ENCODE measurements at places on chromosomes 6 and 20.

- no peak for DNase-seq
- H3K4me1 ChIP-seq, result no peaks in the 10 kb centered on the region
- H3K4me3 ChIP-seq, result no peak overlapping the region
- H3K27me3 ChIP-seq, result no peaks in the 10 kb centered on the region
- no peak overlapping the region for H3K27ac ChIP-seq
Measured at GRCh38 chr6:10791673-10792072, 44.1 kb downstream of the TMEM14B start.

GRCh38 chr6:19806971-19807396 is 30.2 kb upstream of the ID4 start:
- H3K4me1 ChIP-seq, result peaks cover 21% of the 10 kb centered on the region
- no peak overlapping the region for H3K27ac ChIP-seq
- no peak overlapping the region for H3K4me3 ChIP-seq
- H3K27me3 ChIP-seq, result no peaks in the 10 kb centered on the region
- DNase-seq, result no peak

DNA sequence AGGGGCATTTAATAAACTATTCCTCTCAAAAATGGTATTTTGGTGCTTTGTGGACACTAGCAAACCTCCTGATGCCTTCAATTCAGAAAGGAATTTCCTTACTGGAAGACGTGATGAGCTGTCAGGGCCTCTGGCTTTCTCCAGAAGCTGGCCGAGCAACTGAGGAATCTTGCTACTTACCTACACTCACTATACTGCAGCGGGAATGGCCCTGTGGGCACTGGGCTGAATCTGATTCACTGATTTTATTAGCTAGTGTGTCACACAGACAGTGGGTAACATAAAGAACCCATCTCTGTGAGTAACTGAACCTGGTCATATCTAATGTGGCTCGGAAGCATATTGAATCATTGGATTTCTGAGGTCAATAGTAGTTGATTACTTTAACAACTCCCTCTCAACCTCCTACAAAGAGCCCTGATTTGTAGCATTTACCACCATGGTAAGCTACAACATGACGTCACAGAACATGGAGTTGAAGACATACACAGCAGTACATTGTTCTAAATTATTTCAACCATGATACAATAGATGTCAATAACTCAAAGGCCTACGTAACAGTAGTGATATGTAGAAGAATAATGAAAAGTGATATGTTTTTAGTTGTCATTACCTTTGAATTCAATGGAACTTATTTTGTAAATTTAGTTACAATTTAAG is 232.1 kb downstream of the SYNE1 start:
- no peaks in the 10 kb centered on the region for H3K36me3 ChIP-seq
- H3K4me3 ChIP-seq, result no peak overlapping the region
- no peaks in the 10 kb centered on the region for H3K27me3 ChIP-seq
- H3K4me1 ChIP-seq, result no peaks in the 10 kb centered on the region
- H3K27ac ChIP-seq, result no peak overlapping the region

GRCh38 chr20:49924247-49924646 is 8.9 kb upstream of the SPATA2 start:
- no peaks in the 10 kb centered on the region for H3K36me3 ChIP-seq
- peaks cover 8% of the 10 kb centered on the region for H3K4me1 ChIP-seq
- no peak for DNase-seq

DNA sequence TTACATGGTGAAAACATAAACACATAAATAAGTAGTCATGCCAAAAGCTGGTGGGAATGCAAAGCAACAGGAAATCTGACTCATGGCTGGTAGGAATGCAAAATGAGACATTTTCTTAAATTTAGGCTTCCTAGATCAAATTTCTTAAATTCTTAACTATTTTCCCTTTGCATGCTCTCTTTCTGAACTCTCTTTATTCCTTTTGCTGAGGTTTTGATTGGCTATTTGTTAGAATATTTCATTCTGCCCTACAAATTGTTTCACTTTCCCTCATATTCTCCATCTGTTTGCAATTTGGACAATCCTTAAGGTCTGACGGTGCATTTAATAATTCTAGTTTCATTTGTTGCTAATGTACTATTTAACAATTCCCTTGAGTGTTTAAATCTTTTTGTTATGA is 437.5 kb upstream of the RGS17 start:
- H3K4me3 ChIP-seq, result no peak overlapping the region
- no peak for DNase-seq
- no peaks in the 10 kb centered on the region for H3K36me3 ChIP-seq
- H3K27ac ChIP-seq, result no peak overlapping the region
- no peaks in the 10 kb centered on the region for H3K27me3 ChIP-seq

GRCh38 chr20:36384022-36384619 is 78.0 kb downstream of the DLGAP4 start:
- H3K27me3 ChIP-seq, result no peaks in the 10 kb centered on the region
- no peak overlapping the region for H3K27ac ChIP-seq
- no peaks in the 10 kb centered on the region for H3K36me3 ChIP-seq
- H3K4me1 ChIP-seq, result no peaks in the 10 kb centered on the region
- peak; percentile 68 for DNase-seq

- peak overlapping the region; percentile 30 for H3K27ac ChIP-seq
- H3K27me3 ChIP-seq, result no peaks in the 10 kb centered on the region
- H3K4me3 ChIP-seq, result no peak overlapping the region
Measured at GRCh38 chr6:113018351-113019151, 671.4 kb downstream of the RFPL4B start.
